Foreskin keratinocyte (primary cell): ENCODE measurements at places on chromosomes 7 and 10. TPM values are rescaled to one million over a fixed set of nuclear protein-coding genes. Genes with fewer than 3 reads are reported as not detected.

Gene BAIAP2L1
- 38.0 and 47.6 TPM in 2 replicates for total RNA-seq

Gene PYROXD2
- total RNA-seq = 3.3 and 5.6 TPM in 2 replicates

Gene SYT15
- 0.10 and 0.32 TPM in 2 replicates for total RNA-seq

Gene PROSER2
- 17.2 and 22.2 TPM in 2 replicates for total RNA-seq

Gene SPACDR
- 0.28 and 0.54 TPM in 2 replicates for total RNA-seq
